ENCODE measurements at places on chromosomes 1 and 21. TPM values are rescaled to one million over a fixed set of nuclear protein-coding genes. Genes with fewer than 3 reads are reported as not detected.
A peak's percentile ranks its signal among the peaks of the same experiment; 100 is the strongest.

The NPL gene
- 1.8 TPM for total RNA-seq

The PRAMEF7 gene
- not detected for total RNA-seq

The SLC30A1 gene
- 7.9 TPM for total RNA-seq

The FCN3 gene
- not detected for total RNA-seq

The TEDDM1 gene
- total RNA-seq = not detected

The CYP4B1 gene
- not detected for total RNA-seq

The RGS1 gene
- 35.7 TPM for total RNA-seq

The VWA5B1 gene
- not detected for total RNA-seq

The FMO2 gene
- not detected for total RNA-seq

The KRTAP19-3 gene
- not detected for total RNA-seq

The SYPL2 gene
- total RNA-seq = not detected

DNA sequence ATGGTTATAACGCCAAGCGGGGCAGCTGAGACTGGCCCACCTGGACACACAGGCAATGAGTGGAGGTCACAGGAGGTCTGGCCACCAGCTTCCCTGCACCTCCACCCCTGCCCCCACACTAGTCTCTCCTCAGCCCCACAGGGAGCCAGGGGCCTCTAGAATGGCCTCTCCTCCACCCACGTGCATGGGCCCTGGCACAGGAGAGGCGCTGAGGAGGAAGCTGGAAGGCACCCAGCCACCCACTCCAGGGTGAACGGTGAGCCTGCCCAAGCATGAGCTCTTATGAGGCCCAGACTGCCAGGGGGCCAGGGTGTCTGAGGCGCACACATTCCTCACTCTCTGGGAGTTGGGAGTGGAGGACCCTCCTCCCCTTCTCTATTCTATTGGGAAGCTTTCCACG lies 22.2 kb downstream of the LRP8 start:
- H3K4me1 ChIP-seq = peaks cover 16% of the 10 kb centered on the region
- peak overlapping the region; percentile 16 for H3K27ac ChIP-seq
- DNase-seq = no peak
- no peaks in the 10 kb centered on the region for H3K27me3 ChIP-seq
- H3K4me3 ChIP-seq = no peak overlapping the region

DNA sequence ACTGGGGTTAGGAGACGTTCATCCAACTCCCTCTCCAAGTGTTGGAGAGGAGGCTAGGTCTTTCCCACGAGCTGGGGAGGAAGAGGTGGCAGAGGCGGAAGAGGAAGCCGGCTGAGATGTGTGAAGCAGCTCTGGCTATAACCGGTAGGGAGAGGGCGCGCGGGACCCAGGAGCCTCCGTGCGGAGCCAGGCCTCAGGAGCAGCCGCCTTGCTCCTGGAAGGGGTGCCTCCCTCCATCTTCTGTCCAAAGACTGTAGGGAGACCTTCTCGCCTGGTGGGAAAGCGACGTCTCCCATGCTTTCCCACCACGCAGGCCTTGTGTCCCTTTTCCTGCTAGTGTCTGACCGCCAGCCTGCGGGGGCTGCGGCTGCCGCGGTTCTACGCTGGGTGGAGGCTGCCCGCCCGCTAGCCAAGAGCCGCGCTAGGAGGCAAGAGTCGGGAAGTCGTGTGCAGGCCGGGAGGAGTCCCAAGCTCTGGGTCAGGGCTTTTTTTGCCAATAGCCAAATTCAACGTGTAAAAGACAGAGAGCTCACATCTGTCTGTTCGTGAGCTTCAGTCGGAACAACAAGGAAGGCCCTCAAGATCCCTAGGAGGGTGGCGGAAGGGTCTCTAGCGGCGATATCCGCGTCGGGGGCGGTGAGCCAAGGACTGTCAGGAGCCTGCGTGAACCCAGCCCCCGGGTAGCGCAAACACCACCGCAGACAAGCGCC lies 8.4 kb upstream of the NBPF11 start:
- H3K4me1 ChIP-seq = peaks cover 4% of the 10 kb centered on the region
- H3K36me3 ChIP-seq = no peaks in the 10 kb centered on the region
- peaks cover 35% of the 10 kb centered on the region for H3K27me3 ChIP-seq
- H3K4me3 ChIP-seq = no peak overlapping the region
- DNase-seq = no peak
- no peak overlapping the region for H3K27ac ChIP-seq

- peaks cover 35% of the 10 kb centered on the region for H3K36me3 ChIP-seq
- H3K4me1 ChIP-seq = peaks cover 6% of the 10 kb centered on the region
- no peak for DNase-seq
- peak overlapping the region; percentile 22 for H3K27ac ChIP-seq
Measured at GRCh38 chr1:42186152-42186551, 21.6 kb upstream of the GUCA2A start.

GRCh38 chr1:41856151-41856943 lies 62.4 kb downstream of the HIVEP3 start:
- no peak for DNase-seq
- H3K4me1 ChIP-seq = peaks cover 7% of the 10 kb centered on the region
- no peak overlapping the region for H3K27ac ChIP-seq
- H3K36me3 ChIP-seq = peaks cover 10% of the 10 kb centered on the region

DNA sequence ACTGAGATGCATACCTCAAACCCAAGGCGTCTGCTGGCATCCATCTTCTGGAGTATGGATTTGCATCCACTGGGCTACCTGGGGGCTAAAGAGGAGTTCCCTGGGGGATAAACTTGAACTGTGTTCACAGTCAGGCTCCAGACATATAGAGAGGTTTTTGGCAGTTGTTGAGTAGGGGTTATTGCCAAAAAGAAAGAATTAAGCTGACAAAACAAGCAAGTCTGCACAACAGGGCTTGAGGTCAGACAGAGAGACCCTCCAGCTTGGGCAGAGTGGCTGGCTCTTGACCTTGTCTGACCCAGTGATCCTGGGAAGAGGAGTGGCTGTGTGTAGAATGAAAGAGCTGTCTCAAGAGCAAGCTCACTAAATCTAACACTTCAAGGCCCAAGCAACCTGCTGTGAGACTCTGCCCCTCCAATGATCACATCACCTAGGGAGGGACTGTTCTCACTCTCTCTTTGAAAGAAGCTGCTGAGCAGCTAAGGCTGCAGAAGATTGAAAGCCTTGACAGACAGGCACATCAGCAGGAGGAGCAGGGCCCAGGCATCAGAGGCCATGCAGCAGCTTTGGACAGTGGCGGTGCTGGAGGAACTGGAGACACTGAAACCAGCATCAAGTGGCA lies 61.5 kb downstream of the SYT2 start:
- H3K27ac ChIP-seq = no peak overlapping the region
- H3K27me3 ChIP-seq = peaks cover 66% of the 10 kb centered on the region
- DNase-seq = no peak
- H3K4me3 ChIP-seq = no peak overlapping the region
- H3K36me3 ChIP-seq = no peaks in the 10 kb centered on the region

- H3K4me1 ChIP-seq = peaks cover 60% of the 10 kb centered on the region
- DNase-seq = no peak
- no peaks in the 10 kb centered on the region for H3K27me3 ChIP-seq
Measured at GRCh38 chr1:159913451-159914192, 11.7 kb downstream of the TAGLN2 start.

DNA sequence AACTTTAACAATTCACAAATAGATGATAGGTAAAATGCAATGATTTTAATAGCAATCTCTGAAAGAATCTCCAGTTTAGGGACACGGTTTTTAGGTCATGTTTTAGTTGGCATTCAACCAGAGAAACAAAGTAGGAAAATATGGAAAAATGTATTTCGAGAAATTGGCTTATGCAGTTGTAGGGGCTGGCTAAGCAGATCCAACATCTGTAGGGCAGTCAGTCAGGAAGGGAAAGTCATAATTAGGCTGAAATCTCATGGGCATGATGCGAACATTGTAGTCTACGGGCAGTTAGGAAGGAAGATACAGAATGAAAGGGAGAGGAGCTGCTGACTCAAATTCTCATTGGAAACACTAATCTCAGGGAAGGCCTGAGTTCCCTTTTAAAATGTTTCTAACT lies 1276.0 kb upstream of the ADGRL4 start:
- no peaks in the 10 kb centered on the region for H3K27me3 ChIP-seq
- no peaks in the 10 kb centered on the region for H3K36me3 ChIP-seq

DNA sequence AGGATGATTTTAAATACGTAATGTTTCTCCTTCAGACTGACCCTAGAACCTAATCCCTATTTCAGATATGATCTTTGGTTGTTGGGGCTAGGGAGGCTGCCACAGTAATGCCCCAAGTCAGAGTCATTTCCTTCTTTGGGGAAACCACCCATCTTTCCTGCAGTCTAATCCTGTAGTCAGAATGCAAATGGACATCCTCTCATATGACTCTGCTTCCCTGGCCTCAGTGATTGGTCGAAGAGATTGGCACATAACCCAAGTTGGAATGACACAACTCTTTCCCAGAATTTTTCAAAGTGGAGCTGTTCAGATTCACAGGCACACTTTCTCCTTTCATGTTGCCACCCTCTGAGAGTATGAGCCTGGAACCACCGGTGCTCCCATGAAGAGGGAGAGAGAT lies 58.8 kb upstream of the ZNF644 start:
- no peak overlapping the region for H3K27ac ChIP-seq
- no peak overlapping the region for H3K4me3 ChIP-seq
- H3K27me3 ChIP-seq = no peaks in the 10 kb centered on the region
- H3K36me3 ChIP-seq = no peaks in the 10 kb centered on the region
- no peaks in the 10 kb centered on the region for H3K4me1 ChIP-seq

- no peak for DNase-seq
- no peaks in the 10 kb centered on the region for H3K4me1 ChIP-seq
- H3K27ac ChIP-seq = no peak overlapping the region
- H3K27me3 ChIP-seq = no peaks in the 10 kb centered on the region
- no peak overlapping the region for H3K4me3 ChIP-seq
Measured at GRCh38 chr1:95643071-95643470, 409.1 kb downstream of the RWDD3 start.

DNA sequence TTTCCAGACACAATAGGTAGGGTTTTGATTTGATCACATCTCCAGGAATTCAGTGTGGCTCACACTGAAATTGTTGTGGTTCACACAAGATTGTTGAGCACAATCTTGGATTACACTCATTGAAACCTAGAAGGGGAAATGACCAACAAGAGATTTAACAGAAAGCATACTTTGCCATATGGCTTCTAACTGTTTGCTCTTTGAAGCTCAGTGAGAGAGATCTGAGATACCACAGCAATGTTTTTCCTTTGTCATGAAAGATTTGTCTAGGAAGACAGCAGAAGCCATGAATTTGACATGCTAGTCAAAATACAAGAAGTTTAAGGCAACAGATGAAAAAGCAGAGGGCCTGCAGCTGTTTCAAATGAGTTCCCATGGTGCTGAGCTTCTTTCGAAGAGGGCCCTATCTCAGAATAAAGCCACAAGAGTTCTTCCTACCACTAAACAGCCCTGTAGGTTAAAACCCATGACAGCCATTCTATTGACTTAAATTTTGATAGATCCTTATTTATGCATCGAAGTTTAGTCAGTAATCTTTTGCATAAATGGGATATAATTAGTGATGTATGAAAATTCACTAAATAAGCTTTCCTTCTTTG lies 650.4 kb downstream of the LTN1 start:
- H3K36me3 ChIP-seq = no peaks in the 10 kb centered on the region
- no peaks in the 10 kb centered on the region for H3K4me1 ChIP-seq
- no peak overlapping the region for H3K27ac ChIP-seq
- H3K4me3 ChIP-seq = no peak overlapping the region

DNA sequence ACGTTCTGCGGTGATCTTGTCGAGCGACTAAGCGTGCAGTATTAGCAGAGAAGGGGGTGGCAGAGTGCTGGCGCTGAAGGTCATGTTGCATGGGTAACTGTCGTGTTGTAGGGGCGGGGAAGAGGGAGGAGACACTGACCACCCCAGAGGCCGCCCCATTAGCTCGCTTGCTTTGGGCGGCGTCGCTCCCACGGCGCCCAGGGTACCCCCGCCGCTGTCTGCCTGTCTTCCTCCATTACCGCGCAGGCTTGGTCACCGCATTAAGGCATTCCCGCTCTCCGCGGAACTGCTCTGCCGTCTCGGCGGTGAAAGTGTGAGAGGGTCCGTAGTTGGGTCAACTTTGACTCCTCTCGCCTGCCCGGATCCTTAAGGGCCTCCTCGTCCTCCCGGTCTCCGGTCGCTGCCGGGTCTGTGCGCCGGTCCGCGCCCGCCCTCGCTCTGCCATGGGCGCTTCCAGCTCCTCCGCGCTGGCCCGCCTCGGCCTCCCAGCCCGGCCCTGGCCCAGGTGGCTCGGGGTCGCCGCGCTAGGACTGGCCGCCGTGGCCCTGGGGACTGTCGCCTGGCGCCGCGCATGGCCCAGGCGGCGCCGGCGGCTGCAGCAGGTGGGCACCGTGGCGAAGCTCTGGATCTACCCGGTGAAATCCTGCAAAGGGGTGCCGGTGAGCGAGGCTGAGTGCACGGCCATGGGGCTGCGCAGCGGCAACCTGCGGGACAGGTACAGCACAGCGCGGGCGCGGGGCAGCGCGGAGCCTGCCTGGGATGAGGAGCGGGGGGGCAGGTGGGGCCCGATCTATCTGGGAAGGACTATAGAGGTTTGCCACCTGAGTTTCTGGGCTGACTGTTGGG lies at the start of gene MTARC2:
TSS of gene MTARC2 (plus strand) at position 234 of the 846 bp plus-strand sequence. CDS start at position 444, 210 bp downstream.
- DNase-seq = no peak
- H3K36me3 ChIP-seq = no peaks in the 10 kb centered on the region
- H3K27me3 ChIP-seq = peaks cover 61% of the 10 kb centered on the region
- H3K4me3 ChIP-seq = peak within 1 kb of the TSS; percentile 38
- peaks cover 4% of the 10 kb centered on the region for H3K4me1 ChIP-seq

DNA sequence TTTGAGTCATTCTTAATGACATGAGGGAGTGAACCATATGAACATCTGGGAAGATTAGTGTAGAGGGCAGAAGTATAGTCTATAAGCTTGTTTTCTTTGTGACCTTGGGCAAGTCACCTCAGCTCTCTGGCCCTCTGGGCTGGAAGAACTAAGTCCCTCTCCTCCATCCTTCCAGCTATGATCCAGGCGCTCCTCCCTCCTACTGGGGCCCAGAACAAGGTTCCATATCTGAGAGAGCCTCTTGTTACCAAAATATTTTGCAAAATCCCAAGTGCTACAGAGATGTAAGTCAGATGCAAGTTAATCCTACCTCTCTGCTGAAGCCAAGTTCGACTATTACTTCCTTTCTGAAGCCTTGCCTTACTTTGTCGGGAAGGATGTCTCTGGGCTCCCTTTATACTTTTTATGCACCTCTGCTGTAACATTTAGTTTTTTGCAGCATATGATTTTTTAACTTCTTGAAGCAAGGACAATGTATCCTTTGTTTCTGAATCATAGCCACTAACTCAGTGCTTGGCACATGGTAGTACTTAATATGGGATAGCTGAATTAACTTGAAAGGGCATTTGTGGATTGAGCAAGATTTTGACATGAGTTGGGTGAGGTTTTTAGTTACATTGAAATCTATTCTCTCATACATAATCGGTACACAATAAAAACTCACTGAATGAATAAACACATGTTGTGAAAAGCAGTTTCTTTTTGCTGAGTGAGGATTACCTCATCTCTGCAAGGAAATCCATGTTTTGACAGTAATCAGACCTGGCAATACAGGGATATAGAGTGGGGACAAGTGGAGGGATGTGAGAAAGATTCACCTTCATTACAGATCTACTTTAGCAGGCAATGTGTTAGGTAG lies 54.7 kb upstream of the BEND5 start:
- no peaks in the 10 kb centered on the region for H3K27me3 ChIP-seq
- no peak overlapping the region for H3K4me3 ChIP-seq
- DNase-seq = no peak
- H3K4me1 ChIP-seq = no peaks in the 10 kb centered on the region
- no peak overlapping the region for H3K27ac ChIP-seq

DNA sequence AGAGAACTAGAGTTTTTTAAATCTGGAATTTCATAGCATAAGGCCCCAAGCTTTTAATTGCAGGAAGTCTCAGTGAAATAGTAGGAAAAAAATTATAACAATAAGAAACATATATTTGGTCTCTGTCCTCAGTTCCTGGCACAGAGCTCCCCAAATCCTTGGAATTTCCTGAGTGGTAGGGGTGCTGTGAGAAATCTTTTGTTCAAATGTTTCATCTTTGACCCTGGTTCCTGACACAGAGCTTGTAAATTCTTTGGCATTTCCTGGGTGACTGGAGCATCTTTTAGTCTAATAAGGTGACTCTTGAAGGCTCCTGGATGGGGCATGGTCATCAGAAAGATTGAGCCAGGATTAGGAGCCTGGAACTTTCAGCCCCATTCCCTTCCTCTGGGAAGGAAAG lies 225.7 kb upstream of the AJAP1 start:
- H3K27ac ChIP-seq = no peak overlapping the region
- H3K4me3 ChIP-seq = no peak overlapping the region
- H3K36me3 ChIP-seq = no peaks in the 10 kb centered on the region

Measured in activated CD8-positive, alpha-beta memory T cell treated with anti-CD3 and anti-CD28 coated beads, Interleukin-2, amount 10 ng/mL, durations not matched to agents 7 days and 5 days (primary cell).